Stimulated activated CD4-positive, alpha-beta T cell treated with anti-CD3 and anti-CD28 coated beads, TNF-alpha, amount 100 ng/mL, for 24 hours (primary cell): ENCODE measurements at places on chromosomes 2 and 18.

GRCh38 chr2:74244286-74244685, 45.9 kb downstream of the MTHFD2 start:
- no peak for DNase-seq

GRCh38 chr2:103859238-103859637, 994.7 kb upstream of the POU3F3 start:
- no peak for DNase-seq

DNA sequence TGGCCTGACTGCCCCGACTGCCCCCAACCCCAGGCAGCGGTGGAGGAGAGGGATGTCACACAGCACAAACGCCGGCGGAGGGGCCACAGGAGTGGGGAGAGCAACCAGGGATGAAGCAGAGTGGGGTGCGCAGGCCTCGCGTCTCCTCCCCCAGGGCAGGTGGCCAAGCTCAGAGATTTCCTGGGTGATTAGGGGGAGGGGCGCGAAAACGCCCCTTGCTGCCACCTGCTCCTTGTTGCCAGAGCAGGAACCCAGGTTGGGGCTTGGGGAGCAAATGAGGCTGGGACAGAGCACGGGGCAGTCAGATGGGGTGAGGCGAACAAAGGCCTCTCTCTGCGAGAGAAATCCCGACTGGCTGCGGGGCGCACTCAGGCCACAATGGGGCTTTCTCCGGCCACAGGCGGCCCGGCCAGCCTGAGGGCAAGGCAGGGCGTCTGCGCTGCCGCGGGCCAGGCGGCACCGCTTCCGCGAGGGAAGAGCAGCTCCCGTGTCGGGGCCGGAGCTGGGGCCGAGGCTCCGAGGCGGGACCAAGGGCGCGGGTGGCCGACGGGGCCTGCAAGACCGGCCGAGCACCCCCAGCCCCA, 11.5 kb downstream of the TEX44 start:
- no peak for DNase-seq

GRCh38 chr2:7891312-7891711, 790.5 kb upstream of the ID2 start:
- DNase-seq, result no peak

DNA sequence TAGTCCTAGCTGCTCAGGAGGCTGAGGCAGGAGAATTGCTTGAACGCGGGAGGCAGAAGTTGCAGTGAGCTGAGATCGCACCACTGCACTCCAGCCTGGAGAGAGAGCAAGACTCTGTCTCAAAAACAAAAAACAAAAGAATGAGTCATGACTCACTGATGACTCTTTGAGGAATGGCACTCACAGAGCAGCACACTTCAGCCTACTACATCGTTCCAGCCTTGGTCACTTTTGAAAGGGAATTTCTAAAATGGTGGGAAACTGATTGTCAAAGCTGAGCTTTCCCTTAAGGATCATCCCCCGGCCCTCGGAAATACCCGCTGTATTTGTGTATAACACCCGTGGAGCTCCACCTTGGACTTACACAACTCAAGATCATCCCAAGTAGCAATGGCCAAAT, 217.3 kb upstream of the HS6ST1 start:
- DNase-seq, result no peak

GRCh38 chr2:136532171-136532570, 233.2 kb upstream of the THSD7B start:
- no peak for DNase-seq

- no peak for DNase-seq
Observed at GRCh38 chr18:48402953-48403352, 6.2 kb downstream of the ZBTB7C start.

DNA sequence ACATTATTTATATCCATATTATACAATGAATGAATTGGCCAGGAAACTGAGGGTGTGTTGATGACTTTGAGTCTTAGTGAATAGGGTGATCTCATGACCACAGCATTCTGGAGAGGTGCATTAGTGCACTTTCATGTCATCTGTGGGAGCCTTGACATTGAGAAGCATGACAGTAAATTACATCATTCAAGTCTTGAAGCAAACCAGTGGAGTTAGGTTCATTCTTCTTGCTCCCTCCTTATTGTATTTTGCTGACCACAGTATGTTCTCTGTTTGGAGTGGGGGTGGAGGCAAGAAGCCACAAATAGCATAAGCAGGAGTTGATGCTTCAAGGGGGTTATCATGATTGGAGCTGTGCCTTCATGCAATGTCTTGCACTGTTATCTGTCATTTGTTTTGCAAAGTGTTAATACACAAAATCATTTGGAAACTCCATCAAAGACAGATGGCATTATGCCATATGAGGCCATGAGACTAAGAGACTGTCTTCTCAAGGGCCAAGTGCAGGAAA, 680.2 kb downstream of the NYAP2 start:
- DNase-seq, result no peak

- no peak for DNase-seq
Observed at GRCh38 chr2:238570391-238570790, 143.7 kb downstream of the ASB1 start.

GRCh38 chr2:42827647-42828486, 35.5 kb upstream of the HAAO start:
- peak; percentile 82 for DNase-seq

GRCh38 chr2:5982193-5982902, 290.2 kb downstream of the SOX11 start:
- no peak for DNase-seq

DNA sequence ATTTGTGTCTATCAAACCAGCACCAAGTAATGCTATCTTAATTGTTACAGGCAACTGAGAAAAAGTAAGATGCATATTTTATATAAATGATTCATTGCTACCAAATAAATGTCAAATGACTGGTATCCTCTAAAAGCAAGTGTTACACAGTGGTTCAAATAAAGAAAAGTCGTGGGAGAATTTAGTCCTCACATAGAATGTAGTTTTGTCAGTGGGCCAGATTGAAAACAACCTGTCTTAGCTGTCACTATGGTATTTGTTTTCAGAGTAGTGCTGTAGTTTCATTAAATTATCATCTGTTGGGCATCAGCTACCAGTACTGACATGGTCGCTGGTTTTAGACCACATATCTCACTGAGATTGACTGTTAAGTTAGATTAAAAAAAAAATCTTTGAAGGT, 10.2 kb upstream of the EIF2AK3 start:
- DNase-seq, result no peak

- no peak for DNase-seq
Observed at GRCh38 chr2:217789736-217790181, 213.0 kb downstream of the TNS1 start.

DNA sequence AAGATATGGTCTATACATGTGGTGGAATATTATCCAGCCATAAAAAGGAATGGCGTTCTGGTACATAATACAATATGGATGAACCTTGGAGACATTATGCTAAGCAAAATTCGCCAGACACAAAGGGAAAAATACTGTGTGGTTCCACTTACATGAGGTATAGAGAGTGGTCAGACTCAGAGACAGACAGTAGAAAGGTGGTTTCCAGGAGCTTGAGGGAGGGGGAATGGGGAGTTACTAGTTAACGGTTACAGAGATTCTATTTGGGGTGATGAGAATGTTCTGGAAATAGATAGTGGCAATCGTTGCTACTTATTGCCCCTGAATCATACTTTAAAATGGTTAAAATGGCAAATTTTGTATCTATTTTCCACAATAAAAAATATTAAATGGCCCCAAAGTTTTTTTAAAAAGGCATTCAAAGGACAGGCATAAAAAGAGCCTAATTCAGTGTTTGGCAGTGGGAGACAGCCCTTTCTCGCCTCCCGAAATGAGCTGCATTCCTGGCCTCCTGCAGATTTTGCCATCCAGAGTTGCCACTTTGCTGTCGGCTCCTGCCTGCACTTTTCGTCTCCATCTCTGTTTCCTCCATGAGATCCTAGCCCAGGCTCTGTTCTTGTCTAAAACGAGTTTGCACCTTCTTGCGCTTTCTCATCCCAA, 13.5 kb downstream of the TNFRSF11A start:
- no peak for DNase-seq

DNA sequence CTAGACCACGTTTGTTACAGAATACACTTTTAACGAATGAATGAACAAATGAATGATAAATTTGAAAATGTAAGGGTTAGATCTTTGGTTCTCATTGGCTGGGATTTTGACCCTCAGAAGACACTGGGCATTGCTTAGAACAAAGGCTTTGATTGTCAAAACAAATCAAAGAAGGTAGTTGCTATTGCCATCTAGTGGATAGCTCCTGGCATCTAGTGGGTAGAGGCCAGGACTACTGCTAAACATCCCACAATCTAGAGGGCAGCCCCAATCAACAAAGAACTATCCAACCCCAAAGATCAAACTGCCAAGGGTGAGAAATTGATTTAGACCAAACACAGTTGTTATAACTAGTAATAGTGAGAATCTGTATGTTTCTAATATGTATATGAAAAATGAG, 552.3 kb downstream of the KCNJ3 start:
- DNase-seq, result no peak

DNA sequence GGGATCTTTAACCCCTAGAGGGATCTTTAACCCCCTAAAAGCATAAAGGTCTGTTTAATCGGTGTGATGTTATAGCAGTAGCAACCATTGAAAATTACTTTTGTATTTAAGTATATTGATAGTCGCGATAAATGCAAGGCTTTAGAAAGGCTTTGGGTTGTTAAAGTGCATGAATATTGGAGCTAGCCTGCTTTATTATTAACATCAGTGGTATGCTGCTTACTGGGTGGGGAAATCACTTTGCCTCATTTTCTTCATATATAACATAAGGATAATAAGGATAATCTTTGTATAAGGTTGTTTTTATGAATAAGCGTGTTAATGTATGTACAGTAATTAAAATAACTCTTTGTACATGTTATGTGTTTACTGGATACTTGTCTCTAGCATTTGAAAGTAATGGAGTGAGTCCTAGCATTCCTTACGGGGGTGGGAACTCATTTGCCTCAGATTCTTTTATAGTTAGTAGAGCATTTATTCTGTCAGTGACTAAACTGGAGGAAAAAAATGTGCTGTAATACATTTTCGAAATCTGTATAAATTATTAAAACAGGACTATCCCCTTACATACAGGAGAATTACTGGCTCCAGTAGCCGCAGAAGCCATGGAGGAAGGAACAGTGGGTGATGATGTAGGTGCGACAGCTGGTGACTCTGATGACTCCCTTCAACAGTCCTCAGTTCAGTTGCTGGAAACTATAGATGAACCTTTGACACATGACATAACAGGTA, 122.2 kb downstream of the BIRC6 start:
- DNase-seq, result no peak

DNA sequence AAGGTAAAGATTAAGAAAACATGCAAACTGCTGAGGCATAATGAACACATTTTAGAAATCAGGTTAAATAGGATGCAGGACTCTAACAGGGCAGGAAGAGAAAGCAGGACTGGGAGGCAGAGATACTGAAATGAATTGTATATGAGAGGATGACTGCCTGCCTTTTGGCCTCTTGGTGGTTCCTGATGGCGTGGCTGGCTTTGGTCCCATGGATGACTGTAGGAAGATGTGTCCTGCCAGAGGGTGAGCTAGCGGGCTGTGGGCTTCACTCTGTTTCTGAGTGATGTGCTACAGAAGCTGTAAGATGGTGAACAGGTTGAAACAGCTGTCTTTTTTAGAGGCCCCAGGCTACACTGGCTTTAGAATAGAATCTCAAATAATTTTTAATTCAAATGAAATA, 517.0 kb downstream of the SLC4A3 start:
- DNase-seq, result no peak

GRCh38 chr18:2961821-2962220, 51.1 kb downstream of the LPIN2 start:
- DNase-seq, result no peak

GRCh38 chr2:177882501-177882900, 190.1 kb downstream of the PDE11A start:
- no peak for DNase-seq

DNA sequence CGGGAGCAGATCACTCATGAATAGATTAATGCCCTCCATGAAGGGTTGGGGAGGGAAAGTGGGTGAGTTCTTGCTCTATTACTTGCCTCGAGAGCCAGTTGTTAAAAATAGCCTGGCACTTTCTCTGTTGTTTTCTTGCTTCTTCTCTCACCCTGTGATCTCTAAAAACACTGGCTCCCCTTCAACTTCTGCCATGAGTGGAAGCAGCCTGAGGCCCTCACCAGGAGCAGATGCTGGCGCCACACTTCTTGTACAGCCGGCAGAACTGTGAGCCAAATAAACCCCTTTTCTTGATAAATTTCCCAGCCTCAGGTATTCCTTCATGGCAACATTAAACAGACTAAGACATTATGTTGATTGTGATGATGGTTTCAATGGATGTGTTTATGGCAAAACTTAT, 307.0 kb downstream of the PIEZO2 start:
- no peak for DNase-seq

GRCh38 chr2:85655961-85656417, 12.0 kb downstream of the SFTPB start:
- DNase-seq, result no peak

- no peak for DNase-seq
Observed at GRCh38 chr2:217142649-217143266, 282.9 kb upstream of the TNP1 start.

- no peak for DNase-seq
Observed at GRCh38 chr2:183898641-183899040, 699.7 kb upstream of the ZNF804A start.

- no peak for DNase-seq
Observed at GRCh38 chr2:156430980-156431358, 5.2 kb upstream of the GPD2 start.

DNA sequence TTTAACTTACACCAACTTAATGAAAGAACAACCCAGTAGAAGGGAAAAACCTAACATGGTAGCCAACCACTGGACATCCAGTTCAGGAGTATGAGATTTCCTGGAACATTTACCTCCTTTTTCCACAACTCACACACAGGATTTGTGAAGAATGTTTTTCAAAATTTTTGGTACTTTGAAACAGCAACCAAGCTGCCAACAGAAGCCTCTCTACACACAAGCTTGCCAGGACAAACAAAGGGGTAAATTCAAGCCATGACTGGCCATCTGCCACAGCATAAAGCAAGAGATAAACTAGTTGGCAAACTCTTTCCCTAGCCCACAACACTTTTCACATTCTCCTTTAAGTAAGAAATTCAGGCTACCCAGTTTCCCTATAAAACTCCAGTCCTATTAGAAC, 21.4 kb downstream of the MGAT4A start:
- DNase-seq, result no peak

DNA sequence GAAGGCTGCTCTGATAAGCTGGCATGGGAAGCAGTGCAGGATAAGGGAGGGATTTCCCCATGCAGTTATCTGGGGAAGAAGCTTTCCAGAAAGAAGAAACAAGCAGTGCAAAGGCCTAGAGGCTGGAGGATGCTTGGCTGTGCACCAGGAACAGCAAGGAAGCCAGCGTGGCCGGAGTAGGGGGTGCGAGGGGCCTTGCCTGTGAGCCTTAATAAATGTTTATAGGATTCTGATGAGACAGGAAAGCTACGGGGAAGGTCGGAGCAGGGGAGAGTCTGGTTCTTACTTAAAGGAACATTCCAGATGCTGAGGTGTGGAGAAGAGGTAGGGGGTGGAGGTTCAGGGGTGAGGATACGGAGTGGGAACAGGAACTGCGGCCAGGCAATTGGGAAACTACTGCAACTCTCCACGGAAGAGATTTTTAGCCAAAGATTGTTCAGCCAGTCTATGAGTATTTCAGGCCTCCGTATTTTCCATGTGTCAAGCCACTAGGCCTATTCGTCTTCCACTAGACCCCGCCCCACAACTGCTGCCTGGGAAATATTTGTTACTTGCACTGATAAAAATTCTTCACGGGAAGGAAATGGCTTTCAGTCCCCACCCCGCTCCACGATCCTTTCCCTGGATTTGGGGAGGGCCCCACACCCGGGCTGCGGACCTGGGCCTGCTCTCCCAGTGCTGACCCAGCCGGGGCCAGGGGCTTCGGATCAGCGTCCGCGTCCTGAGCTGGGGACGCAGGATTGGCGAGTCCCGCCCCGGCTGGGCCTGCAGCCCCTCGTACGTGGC, 516 bp downstream of the EIF2AK2 start:
- DNase-seq, result peak; percentile 24

GRCh38 chr2:197011801-197012641, 85.5 kb upstream of the PGAP1 start:
- DNase-seq, result no peak
